DMS79 treated with DMSO at 0.1 percent for 48 hours (cell line): ENCODE measurements at places on chromosomes 5 and 9.

- DNase-seq, result peak; percentile 56
Observed at GRCh38 chr9:132169672-132170392, 8.0 kb downstream of the NTNG2 start.

DNA sequence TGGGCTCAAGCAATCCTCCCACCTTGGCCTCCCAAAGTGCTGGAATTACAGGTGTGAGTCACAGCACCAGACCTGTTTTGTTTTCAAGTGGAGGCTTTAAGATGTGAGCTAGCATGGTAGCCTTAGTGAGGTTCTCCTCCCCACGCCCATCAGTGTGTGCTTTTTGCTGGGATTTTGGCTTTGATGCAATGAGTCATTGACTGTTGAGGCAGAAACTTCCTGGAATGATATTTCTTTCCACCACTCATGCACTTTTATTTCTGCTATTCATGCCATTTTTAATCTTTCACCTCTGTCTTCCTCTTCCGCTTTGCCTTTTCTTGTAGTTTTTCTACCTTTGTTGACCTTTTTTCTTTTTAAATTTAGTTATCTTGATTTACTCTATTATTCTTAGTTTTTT is 4.2 kb upstream of the NFIL3 start:
- DNase-seq, result no peak

GRCh38 chr9:72924154-72924790 is 28.6 kb downstream of the ALDH1A1 start:
- no peak for DNase-seq

DNA sequence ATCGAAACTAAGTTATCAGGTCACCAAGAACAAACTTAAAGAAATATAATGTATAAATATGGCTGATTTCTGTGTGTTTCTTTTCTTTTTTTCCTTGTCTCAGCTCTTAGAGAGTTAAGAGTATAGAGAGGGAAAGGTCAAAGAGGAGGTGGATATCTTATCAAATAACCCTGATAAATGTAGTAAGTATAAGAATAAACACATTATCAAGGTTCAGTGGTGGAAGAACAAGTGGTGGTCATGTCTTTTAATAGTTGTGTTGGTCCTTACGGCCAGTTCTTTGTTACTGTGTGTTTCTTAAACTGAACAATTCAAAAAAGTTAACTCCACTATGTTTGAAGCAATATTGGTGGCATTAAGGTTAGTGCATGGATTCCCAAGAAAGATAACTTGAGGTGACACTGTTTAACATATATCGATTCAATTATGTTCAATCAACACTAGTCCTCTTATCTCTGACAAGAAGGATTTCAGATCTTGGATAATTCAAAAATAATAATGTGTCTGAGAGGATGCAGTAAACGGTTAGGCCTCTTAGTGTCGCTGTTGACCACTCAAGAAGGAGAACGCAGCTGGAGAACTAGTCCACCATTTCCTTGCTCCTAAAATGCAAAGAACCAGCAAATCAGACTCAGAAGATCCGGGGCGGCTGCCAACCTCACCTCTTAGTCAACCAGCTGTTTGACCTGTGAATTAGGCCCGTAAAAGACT is at the start of gene PCDHGA3:
Gene PCDHGA3 (plus strand): TSS at position 588 of the 711 bp plus-strand sequence. CDS start 205 bp downstream, outside the sequence.
- no peak for DNase-seq

DNA sequence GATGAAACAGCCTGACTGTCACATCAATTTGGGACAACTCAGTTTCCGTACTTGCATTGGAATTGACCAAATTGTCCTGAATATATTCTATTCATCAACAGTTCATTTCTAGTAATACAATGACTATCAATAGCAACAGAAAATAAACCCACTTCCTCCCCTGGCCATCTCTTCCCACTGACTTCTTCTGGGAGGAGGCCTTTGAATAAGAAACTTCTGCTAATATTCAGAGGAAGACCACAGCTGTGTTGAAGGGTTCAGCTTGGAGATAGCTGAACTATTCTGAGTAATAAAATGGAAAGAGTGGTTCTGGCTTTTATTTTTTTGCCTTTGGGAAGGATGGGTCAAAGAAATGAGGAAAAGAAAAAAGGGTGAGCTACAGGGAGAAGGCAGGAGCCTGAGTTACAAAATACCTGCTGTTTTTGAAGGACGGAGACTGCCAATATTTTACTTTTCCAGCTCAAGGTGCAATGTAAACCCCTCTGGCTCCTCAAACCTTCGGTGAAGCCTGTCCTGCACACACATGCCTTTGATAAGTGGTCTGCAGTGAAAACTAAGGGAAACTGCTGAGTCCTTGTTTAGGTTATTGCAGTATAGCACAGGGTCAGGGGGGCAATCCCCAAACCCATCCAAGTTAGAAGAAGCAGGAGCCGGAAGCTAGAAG is 29.9 kb downstream of the FYB1 start:
- no peak for DNase-seq

DNA sequence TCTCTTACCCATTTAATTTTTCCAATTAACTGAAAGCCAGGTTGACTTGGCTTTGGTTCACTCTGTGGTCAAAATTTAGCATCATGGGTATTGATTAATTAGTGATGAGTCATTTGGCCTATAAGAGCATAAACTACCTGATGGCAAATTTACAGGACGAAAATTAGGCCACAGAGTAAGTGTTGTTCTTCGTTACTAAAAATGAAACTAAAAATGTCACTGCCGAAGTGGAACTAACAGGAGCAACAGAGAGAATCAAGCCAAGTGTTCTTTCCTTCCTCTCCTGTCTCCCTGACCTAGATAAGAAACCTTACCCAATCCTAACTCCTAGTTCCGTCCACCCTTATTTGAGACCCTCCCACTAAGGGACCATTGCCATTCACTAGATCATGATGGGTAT is 176.9 kb downstream of the RAB3C start:
- no peak for DNase-seq

DNA sequence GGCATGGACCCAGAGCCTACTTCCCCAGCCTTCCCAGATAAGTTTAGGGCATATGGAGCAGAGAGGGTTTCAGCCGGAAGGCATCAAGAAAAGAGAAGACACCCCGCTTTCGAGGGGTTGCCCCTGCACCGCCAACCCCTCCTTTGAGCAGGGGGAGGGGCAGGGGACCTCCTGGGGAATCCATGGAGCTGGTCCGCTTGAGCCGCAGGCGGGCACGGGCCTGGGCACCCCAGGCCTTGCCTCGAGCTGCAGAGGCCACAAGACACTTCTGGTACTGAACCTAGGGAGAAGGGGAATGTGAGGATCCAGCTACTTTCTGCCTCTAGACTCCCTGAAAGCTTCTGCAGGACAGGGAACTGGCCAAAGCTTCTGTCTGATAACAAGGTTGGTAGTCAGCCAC is 1.3 kb upstream of the SRA1 start:
- no peak for DNase-seq

DNA sequence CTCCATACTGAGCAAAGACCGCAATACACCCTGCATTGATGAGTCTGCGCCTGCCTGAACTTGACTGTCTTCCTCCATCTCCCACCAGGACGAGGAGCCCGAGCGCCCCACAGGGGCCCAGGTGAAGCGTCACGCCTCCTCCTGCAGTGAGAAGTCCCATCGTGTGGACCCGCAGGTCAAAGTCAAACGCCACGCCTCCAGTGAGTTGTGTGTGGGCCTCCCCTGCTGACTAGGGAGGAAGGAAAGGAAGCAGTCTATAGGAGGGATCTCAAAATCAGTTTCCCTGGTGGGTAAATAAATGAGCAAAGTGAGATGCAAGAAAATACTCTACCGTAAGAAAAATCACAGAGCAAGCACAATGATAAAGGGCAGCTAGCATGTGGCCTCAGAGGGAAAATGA is 22.8 kb upstream of the GRPEL2 start:
- no peak for DNase-seq

DNA sequence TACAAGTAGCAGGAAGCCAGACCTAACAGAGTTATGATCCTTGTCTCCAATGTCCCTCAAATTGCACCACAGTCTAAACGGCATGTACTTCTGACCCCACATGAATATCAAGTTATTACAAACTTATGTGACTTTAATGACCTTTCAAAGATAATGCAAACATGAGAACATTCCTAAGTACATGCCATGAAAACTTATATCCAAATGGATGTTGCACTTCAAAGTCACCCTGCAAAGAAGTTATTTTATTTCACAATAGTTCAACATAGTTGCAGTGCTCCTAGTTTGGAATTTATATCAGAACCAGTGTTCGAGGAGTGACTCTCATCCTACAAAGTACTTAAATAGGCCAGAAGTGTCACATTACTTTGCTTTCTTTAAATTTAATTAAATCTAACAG is 41.2 kb upstream of the ITGA1 start:
- DNase-seq, result no peak

DNA sequence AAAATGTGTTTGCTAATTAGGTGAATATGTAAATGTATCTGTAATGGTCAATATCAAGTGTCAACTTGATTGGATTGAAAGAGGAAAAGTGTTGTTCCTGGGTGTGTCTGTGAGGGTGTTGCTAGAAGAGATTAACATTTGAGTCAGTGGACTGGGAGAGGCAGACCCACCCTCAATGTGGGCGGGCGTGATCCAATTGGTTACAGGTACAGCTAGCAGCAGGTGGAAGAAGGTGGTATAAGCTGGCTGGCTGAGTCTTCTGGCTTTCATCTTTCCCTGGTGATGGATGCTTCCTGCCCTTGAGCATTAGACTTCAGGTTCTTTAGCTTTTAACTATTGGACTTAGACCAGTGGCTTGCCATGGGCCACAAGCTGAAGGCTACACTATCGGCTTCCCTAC is 779.0 kb upstream of the CTNND2 start:
- DNase-seq, result no peak

DNA sequence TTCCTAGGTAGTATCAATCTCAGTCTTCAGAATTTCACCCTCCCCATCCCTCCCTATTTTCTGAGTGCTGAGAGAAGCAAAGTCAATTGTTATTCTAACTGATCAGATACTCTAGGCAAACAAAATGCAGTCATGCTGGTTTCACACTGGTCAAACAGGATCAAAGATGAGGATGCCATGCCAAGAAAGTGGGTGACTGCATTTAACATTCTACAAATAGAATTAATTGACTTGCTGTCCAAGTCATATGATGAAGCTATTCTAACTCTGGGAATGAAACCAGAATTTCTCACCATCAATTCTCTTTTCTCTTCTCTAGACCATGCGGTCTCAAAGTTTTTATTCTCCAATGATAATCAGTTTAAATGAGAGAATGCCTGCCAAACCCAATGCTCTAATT is 112.5 kb downstream of the CTNND2 start:
- DNase-seq, result no peak

DNA sequence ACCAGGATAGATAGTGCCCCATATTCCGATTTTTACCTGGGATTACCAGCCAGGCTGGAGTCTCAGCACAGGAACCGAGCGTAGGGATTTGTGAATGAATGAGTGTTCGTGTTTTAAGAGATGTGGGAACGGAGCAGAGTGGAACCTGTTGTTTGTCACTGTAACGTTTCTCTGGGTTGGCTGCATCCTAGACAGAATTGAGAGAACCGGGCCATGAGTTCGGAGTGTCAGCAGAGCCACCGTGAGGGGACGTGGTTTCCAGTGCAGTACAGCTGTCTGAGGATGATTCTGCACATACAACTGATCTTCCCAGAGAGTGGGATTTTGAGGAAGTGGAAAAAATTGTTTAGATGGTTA is 1.2 kb downstream of the PDE8B start:
- DNase-seq, result no peak

DNA sequence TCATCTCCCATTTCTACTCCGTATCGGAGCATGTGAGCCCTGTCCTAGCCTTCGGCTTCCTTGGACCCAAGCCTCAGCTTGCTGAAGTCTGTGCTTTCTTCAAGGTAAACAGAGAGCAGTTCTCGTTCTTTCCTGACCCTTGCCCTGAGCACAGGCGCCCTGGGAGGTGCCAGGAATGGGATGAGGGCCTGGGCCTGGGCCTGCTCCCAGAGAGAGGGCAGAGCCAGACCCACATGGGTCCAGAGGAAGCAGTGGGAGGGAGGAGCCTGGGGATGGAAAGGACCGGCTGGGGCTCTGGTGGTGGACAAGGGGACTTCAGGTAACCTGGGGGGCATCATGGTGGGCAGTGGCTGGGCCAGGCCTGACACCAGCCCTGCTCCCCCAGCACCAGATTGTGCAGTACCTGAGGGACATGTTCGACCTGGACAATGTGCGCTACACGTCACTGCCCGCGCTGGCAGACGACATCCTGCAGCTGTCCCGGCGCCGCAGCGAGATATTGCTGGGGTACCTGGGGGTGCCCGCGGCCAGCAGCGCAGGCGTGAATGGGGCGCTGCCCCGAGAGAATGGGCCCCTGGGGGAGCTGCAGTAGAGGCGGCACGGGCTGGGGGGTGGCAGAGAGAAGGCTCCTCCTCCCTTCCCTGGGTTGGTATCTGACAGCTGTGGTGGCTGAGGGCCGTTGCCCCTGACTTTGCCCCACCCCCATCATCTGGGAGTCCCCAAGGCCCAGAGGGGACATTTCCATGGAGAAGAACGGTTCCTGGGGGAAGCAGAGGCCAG is 10.9 kb upstream of the DOLPP1 start:
- no peak for DNase-seq
